Suppressor macrophage (primary cell): ENCODE measurements at places on chromosomes 7 and 10.

DNA sequence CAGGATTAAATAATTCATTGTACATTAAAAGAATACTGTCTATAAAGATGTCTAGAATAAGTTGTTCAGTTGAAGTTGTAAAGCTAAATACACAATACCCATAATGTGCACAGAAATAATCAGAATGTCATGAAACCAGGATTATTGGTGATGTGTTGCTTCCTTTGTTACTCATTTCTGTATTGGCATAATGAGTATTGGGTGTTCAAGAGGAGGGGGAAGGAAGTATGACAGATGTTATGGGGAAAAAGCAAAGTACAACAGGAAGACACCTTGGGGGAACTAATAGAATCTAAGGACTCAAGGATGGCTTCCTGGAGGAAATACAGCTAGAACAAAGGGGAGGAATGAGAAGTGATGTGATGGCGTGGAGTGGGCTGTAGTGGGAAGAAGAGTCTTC is 15.0 kb downstream of the ANKRD1 start:
- no peak for DNase-seq

GRCh38 chr7:84191261-84191660 is 3.3 kb downstream of the SEMA3A start:
- no peak for DNase-seq

- no peak for DNase-seq
Measured at GRCh38 chr10:28879875-28880682, 202.8 kb downstream of the BAMBI start.

- no peak for DNase-seq
Measured at GRCh38 chr10:107971411-107971810, 806.9 kb upstream of the SORCS1 start.

DNA sequence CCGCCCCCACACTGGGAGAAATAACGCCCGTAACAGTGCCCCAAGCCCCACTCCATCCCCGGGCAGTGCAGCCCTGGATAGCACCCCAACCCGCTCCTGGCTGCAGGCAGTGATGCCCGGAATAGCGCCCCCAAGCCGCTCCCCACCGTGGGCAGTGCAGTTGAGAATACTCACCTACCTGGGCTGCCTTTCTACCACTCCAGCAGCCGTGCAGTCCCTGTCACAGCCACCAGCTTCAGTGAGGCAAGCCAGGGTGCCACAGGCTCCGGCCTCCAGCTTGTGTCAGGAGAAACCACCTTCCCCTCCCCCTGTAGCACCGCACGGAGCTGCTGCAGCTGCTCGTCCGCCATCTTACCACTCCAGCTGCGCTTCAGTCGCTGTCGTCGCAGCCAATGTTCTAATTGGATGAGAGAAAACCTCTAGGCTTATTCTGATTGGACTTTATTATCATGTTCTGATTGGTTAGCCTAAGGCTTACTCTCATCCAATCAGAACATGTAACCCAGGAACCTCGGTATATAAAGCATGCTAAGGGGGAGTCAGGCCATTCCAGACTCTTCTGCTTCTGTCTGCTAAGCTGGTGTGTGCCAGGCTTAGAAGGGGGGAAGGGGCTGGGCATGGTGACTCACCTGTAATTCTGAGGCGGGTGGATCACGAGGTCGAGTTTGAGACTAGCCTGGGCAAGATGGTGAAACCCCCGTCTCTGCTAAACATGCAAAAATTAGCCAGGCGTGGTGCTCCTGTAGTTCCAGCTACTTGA is 53.2 kb upstream of the ZNF33B start:
- no peak for DNase-seq

DNA sequence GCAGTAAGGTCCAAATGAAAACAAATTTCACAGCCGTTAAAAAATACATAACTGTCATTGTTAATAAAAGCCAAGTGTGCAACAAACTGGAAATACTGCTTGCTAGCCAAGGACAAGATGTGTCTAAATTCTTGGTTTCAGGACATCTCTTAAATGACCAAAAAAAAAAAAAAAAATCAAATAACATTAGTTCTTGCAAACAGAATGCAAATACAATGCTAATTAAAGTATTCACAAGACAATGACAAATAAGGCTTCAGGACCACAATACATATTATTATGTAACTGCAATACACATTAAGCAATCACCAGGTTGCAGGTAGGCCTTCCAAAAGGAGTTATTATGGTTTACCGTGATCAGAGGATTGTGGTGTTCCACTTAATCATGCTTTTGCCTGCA is 3.6 kb downstream of the ARHGAP21 start:
- no peak for DNase-seq

- no peak for DNase-seq
Measured at GRCh38 chr10:72024596-72024995, 60.4 kb downstream of the CHST3 start.
